GM10248 (cell line): ENCODE measurements at places on chromosomes 2 and 18.

- no peak for DNase-seq
Measured at GRCh38 chr18:64405161-64405560, 256.3 kb upstream of the LINC00305 start.

DNA sequence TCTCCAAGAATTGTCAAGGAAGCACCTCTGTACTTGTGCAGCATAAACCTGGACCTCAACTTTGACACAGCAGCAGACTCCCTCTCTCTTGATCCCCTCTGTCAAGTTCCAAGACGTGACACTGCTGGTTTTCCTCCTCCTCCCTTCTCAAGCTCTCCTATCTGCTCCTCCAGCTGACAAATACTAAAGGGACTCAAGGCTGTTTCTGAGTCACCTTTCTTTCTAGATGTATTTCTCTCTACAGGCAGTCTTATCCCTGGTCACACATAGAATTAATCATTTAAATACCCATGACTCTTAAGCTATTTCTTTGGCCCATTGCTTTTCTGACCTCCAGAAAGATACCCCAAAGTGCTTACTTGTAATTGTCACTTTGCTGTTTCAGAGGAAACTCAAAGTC, 53.5 kb downstream of the SEPTIN10 start:
- no peak for DNase-seq

DNA sequence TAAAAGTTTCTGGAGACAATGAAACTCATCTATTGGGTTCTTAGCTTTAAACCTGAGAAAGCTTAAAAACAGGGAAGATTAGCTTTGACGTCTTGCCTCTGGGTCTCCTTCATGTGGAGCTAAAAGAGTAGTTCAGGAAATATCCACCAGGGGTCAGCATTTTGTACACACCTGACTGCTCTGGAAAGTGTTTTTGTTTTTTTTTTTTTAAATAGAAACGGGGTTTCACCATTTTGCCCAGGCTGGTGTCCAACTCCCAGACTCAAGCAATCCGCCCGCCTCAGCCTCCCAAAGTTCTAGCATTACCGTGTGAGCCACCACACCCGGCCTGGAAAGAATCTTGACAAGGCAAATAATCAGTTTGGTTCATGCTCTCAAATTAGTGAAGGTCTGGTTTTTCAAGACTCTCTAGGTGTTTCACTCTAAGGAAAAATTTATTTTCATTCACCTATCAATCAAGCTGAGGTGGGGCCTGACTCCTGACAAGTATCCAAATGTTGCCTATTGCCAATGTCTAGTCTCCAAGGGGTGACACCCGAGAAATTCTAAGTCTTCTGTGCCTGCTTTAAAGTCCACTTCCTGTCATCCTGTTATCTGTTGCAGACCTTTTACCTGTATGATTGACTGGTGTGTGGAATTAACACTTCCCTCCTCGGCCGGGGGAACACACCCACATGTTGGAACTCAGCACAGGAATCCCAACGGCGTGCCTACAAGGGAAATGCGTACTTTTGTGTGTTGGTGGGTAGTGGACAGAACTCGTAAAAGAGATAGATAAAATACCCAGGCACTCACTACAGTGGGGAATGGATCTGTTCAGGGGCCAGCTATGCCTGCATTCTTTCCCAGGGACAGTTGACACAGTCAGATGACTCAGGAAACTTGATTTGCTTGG, 11.3 kb downstream of the IL1RN start:
- peak; percentile 74 for DNase-seq

GRCh38 chr2:149692961-149693396, 105.4 kb upstream of the MMADHC start:
- DNase-seq, result no peak

DNA sequence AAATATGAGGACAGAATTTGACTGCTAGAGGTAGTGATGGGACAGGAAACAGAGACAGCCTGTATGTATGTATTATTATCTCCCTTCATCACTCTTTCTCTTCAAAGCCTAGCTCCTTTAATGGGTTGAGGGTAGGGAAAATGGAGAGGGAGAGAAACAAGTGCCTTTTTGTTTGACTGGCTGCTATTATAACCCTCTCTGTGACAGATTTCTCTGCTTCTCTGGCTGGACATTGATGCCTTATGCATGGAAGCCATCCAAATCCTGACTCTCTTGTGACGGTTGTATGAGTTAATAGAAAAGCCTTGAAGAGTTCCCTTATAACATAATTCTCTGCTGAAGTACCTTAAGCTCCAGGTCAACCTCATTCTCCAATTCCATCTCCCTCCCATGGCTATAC, 118.5 kb upstream of the COL5A2 start:
- DNase-seq, result no peak

DNA sequence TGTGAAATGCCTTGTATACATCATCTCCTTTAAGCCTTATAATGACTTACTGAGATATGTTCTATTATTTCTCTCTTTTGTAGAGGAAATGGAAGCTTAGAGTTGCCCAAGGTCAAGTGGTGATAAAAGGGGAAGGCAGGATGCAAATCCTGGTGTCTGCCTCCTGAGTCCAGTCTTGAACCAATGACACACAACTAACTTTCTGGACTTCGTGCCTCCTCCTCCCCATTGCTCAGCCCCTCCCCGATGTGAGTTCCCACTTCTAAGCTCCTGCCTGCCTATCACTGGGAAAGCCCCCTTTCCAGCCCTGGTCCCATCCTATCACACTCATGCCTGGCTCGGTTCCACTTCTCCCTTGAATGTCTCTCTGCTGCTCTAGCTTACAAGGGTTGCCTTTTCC, 6.9 kb upstream of the CTIF start:
- DNase-seq, result no peak

DNA sequence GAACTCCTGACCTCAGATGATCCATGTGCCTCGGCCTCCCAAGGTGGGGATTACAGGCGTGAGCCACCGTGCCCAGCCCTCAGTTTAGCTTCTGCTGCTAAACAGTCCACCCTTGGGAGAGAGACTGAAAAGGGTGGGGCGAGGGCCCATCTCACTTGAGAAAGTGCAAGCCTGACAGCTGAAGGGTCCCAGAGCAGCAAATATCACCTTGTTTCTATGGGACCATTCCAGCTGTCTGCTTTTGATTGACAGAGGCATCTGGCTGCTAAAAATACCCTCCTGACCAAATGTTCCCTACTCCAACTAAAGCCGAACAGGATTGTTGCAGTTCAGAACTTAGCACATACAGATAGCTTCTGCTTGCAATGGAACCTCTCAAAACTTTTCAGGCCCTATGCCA, 436 bp upstream of the SMYD1 start:
- no peak for DNase-seq

DNA sequence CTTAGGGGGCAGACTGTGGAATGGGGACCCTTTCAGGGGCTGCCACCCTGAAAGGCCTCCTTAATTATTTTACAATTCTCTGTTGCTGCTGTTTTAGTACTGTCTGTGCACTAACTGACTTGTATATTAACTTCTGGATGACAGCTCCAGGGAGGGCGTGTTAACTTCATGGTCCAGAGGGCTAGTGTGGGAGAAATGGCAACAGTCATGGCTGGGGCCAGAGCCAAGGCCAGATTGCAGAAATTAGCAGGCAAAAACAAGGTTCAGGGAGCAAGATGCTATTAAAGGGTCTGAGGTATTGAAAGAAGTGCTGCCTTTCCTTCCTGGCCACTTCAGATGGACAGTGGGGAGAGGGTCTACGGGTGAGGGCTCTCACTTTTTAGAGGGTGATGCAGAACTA, 9.1 kb downstream of the WIPF1 start:
- no peak for DNase-seq

DNA sequence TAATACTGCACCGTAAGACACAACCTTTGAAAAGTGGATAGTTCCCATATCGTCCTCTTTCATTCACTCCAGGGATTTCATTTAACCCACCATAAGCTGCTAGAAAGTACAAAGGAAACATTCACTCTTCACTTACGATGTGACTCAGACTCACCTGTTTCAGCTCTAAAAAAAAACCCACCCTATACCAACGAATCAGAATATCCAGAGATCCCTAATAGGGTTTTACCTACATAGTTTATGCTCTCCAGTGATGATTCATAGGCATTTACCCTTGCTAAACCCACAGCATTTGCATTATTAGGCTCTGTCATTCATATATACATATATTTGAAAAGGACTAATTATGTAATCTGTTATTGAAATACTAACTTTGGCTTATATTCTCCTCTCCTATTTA, 60.2 kb downstream of the PRPF40A start:
- peak; percentile 12 for DNase-seq

- DNase-seq, result no peak
Measured at GRCh38 chr18:34647251-34647650, 62.8 kb upstream of the DTNA start.

DNA sequence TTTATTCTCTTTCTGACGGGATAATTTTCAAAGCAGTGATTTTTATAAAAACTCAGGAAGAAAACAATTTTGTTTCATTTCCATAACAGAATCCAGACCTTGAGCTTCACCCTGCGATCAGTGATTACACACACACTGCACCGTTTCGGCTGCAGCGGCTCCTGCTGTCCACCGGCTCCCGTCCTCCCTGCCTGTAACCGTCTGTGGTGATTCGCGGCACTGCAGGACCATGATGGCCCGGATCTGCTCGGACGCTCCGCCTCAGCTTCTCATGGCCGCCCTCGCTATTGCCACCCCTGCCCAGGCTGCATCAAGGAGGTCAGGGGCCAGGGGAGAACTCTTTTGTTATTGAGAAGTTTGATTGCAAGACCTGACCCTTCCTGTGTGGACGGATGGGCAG, 246.1 kb downstream of the TWIST2 start:
- no peak for DNase-seq

DNA sequence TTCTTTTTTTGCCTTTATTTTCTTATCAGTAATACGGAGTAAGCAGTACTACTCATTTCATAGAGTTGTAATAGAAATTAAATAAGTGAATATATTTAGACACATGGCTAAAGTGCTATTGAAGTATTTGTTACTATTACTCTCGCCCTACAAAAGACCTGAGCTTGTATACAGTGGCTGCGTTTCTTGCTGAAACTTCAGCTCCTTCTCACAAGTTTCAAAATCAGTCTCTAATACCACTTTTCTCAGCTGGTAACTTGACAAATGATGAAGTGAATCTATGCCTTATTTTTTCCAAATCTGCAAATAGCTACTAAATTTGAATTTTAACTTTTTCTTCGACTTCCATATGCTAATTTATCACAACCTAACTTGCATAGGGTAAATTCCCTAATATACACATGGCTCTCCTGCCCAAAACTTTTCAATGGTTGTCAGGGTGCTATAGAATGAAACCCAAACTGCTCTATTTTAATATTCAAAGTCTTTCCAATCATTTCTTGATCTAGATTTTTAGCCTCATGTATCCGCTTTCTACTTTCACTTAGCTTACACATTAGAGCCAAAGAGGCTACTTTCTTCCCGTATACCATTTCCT, 347.8 kb upstream of the GULP1 start:
- DNase-seq, result no peak

- DNase-seq, result no peak
Measured at GRCh38 chr18:61549889-61550288, 216.7 kb downstream of the CDH20 start.

DNA sequence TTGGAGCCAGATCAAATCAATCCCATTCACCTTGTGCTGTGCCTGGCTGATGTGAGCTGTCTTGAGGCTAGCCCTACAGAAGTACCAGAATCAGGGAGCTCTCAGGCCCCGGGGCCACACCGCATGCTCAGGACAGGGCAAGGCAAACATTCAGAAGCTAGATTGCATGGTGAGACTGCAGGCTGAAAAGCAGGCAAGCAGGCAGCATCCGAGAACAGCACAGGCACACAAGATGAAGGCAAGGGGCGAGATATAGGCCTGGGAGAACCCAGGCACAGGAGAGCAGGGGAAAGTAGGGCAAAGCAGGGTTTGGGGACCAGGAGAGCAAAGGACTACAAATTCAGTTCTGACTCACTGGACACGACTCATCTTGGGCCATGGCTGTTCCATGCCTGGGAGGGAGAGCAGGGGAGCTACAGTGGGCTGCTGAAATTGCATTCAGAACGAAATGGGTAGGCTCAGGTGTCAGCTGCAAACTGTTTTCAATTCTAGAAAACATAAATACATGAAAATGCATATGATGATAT, 59.6 kb downstream of the GALNT14 start:
- no peak for DNase-seq

DNA sequence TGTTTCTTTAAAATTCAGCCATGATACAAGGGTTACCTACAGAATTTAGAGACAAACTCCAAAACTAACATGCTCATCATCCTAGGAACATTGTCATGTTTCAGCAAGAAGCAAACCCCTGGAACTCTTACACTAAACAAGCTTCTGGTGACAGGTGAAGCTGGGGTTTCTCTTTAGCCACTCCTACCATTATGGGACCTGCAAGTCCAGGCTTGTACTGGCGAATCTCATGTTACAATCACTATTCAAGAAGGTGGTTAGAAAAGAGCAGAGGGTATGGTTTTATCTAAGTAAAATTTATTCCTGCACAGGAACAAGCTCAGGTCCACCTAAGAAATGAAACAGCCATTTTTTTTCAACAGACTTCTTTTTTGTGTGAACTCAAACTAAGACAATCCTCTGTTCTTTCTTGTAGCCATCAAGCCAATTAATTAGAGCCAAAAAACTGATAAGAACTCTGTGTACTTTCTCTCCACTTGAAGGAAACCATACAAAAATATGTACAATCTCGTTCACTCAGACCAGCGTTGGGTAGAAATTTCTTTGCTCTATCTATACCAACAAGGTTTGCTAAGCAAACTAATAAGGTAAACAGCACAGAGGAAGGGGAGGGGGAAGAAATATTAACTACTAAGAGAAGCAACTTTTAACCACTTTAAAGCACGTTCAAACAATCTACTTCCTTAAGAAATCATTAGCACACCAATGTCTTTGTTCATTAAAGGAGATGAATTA, 63.3 kb upstream of the NEDD4L start:
- DNase-seq, result no peak

DNA sequence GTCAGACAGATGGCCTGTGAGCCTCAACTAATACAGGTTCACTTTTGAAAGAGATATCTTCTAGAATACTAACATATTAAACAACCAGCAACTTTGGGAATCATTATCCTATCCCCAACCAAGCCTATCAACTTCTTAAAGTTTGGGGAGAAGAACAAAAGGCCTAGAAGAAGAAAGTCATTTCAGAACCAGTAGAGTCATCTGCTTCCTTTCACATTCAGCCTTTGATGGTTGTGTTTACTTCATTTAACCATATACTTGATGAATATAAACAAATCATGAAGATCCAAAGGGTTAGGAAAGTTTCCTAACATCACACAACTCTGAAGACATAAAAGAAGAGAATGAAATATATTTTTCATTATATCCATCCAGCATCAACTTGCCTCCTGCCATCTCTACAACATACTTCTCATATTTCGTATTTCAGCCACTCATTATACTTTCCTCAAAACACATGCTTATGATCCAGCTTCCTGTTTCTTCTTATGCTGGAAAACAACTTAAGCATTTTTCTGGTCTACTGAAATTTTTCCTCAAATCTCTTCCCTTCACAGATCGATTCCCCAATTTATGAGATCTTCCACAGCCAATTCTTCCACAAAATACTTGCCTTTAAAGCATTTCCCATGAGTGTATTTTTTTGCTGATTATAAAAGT, 114.3 kb downstream of the CACNB4 start:
- DNase-seq, result no peak

- no peak for DNase-seq
Measured at GRCh38 chr2:516131-516530, 161.1 kb downstream of the TMEM18 start.

DNA sequence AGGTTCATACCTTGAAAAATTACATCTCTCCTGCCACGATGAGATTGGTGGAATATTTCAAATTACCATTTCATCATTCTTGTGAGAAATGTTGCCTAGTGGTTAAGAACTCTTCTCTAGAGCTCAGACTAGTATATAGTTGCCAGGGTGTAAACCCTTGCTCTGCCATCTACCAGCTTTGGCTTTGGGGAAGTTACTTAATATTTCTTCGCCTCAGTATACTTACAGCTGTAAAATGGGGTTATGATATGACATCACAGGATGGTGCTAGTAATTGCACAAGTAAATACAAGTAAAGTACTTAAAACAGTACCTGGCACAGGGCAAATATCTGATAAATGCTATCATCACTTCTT, 1.5 kb downstream of the SPOPL start:
- no peak for DNase-seq
